ENCODE measurements at places on chromosomes 4 and X.

DNA sequence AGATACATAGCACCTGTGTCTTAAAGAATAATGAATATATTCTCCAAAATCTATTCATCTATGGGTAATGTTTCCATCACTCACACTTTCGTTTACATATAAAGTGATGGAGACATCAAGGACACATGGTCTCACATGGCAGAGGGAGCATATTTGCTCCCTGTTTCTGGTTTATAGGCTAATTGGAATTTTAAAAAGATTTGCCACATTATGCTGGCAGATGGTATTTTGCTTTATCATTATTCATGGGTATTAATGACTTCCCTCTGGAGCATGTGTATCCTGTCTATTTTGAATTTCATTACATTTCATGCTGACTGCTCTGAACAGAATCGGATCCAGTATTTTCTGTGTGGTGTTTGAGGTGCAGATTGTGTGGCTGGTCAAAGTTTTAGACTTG, 79.0 kb downstream of the PDGFRA start:
- DNase-seq: peak; percentile 23

- no peak for DNase-seq
These were observed 5.4 kb upstream of the DUSP9 start for GRCh38 chrX:153641627-153642026.

GRCh38 chrX:129720741-129721140, 18.0 kb upstream of the XPNPEP2 start:
- no peak for DNase-seq

DNA sequence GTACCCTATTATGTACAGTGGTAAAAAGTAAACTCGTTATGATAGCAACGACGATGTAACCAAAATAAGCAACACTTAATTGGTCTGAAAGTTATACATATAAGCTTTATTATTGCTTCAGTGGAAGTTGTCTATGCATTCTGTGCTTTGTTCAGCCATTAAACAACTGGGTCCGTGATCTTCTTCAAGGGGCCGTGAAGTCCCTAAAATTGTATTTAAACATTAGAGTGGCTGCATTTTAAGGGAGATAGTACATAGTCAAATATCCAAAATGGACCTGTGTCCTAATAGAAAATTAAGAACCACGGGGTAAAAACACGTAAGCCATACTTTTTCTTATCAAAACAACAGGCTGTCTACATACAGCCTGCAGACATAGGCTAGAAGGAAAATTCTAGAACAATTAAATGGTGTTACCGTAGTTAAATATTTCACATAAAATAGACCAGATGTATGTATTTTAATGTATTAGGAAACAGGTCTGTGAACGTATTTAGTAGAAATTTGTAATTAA, 2.1 kb downstream of the GUCY1A1 start:
- no peak for DNase-seq

GRCh38 chrX:112457788-112458187, 221.9 kb downstream of the LHFPL1 start:
- no peak for DNase-seq

Measured in NCI-H524 treated with DMSO at 0.1 percent for 48 hours (cell line).